Activated CD4-positive, CD25-positive, alpha-beta regulatory T cell treated with anti-CD3 and anti-CD28 coated beads, Interleukin-2, amount 50 U/mL, for 72 hours (primary cell): ENCODE measurements at places on chromosomes 12 and 14.

GRCh38 chr12:84512751-84513150 lies 399.8 kb downstream of the SLC6A15 start:
- DNase-seq: no peak

DNA sequence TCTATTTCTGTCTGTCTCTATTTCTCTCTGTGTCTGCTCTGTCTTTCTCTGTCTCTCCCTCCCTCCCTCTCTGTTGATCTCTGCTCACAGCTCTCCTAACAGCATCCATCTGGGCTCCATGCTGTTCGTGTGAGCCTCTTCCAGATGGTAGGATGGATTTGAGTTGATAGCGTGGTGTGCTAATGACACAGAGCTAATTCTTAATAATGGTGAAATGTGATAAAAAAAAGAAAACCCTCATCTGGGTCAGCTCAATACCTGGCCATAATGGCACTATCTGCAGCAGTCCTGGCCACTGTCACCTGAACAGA lies 96.4 kb downstream of the AACS start:
- DNase-seq: no peak

- no peak for DNase-seq
Observed at GRCh38 chr14:91310606-91311283, 66.2 kb upstream of the GPR68 start.

- DNase-seq: no peak
Observed at GRCh38 chr12:49131894-49132461, 783 bp upstream of the TUBA1B start.

DNA sequence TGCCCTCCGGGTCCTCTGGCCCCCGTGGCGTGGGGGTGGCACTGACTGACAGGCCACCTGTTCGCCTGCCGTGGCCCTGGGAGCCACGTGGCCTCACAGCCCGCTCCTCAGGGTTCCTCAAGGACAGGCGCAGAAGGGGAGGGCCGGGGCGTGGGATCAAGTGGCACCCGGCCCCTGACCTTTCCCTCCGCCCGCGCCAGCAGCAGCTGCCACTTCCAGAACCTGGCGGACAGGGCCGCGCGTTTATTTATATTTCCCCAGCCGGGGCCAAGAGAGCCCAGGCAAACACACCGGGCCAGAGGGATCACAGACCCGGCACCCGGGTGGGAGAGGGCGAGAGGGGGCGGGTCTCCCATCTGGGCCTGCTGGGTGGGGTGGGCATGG lies 92.6 kb downstream of the RFLNA start:
- no peak for DNase-seq

- DNase-seq: no peak
Observed at GRCh38 chr14:105268736-105269354, 20.5 kb downstream of the BTBD6 start.

DNA sequence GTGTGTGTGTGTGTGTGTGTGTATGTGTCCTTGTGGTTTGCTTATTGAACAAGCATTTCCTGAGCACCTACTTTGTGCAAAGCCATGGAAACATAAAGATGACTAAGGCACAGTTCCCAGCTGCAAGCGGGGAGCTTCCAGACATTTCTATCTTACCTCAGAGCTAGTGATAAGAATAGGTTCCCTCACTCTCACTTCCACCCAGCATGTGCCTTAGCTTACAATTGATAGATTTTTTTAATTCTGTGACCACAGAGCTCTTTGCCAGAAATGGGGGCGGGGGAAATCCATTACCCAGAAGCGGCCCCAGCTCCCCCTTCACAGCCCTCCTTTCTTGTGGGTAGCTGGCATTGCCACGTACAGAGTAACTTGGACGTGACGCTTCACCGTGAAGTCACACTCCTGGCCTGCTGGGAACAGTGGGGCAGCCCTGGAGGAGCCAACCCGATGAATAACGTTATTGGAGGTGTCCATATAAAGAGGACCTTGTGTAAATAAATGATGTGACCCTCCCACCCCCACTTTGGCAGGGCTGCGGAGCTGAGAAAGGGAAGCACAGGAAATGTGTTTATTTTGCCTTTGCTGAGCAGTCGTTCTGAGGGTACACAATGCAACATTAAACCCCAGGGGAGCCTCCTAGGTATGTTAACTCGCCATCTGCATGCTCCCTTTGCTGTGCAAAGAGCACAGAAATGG lies 238.9 kb downstream of the CHST11 start:
- DNase-seq: peak; percentile 68

DNA sequence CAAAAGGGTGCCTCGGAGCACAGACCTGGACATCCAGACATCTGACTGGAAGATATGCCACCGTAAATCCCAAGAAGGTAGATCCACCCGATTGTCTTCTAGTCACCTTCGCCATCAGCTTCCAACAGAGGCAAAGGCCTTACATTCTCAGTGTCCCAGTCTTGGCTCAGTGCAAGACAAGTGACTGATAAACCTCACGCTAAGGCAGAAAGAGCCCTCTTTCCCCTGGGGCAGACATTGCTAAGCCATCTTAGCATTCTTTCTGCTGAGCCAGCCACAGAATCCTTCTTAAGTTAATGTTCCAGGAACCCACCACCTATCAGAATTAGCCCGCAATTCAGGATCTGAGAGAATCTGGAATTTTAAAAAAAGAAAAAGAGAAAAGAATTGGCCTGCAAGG lies 4.3 kb upstream of the PLEKHG6 start:
- no peak for DNase-seq

GRCh38 chr14:95264271-95264973 lies 55.3 kb downstream of the CLMN start:
- no peak for DNase-seq

DNA sequence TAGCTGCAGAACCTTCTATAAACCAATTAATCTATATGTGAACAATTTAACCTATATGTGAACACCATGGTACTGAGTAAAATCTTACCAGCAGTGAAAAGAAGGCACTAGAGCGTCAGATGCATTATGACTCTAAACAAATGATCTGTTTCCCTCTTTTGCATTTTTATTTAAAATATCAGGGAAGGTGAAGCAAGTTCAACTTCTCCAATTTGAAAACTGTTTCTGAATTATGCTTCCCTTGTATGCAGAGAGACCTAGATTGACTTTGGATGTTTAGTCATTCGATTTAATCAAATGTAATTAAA lies 80.9 kb downstream of the DAD1 start:
- DNase-seq: no peak

- no peak for DNase-seq
Observed at GRCh38 chr12:27003421-27004381, 10.5 kb downstream of the TM7SF3 start.

DNA sequence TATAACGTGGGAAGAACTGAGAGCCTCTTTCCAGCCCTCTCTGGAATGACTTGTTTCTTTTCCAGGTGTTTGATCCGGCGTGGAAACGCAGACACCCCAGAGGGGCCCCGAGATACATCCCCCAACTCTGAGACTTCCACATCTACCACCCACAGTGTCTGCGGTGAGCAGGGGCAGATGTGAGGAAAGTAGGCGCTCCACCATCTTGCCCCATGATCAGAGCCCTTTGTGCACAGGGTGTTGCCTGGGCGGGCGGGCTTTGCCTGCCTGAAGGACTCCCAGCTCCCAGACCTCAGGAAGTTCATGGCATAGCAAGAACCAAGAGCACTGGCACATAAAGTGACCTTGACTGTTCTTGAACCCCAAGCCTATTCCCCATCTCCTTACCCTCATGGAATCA lies 2.8 kb downstream of the CARMIL3 start:
- no peak for DNase-seq

DNA sequence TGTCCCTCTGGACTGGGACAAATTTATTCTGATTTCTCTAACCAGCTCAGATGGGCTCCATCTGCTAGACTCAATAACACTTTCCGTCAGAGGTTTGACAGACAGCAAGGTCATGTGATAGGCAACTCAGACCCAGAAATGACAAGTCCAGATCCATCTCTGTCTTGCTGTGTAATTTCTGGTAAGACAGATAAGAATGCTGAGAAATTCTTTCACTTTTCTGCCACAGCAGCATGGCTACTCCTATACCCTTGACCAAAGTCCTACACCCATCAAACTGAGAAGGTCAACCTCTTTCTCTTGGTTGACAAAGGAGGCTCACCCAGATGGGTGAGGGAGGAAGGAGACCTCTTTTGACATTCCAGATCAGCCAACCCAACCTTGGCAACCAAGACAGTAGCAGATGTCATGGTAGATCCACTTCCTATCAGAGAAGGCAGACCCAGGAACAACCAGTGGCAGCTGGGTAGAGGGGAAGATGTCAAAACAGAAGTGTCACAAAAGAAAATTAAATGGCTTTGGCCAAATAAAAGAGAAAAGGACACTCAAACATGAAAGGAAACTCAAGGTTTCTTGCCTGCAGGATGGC lies 36.9 kb upstream of the PRKAB1 start:
- DNase-seq: no peak

- no peak for DNase-seq
Observed at GRCh38 chr14:103136388-103137271, 13.4 kb downstream of the TNFAIP2 start.

DNA sequence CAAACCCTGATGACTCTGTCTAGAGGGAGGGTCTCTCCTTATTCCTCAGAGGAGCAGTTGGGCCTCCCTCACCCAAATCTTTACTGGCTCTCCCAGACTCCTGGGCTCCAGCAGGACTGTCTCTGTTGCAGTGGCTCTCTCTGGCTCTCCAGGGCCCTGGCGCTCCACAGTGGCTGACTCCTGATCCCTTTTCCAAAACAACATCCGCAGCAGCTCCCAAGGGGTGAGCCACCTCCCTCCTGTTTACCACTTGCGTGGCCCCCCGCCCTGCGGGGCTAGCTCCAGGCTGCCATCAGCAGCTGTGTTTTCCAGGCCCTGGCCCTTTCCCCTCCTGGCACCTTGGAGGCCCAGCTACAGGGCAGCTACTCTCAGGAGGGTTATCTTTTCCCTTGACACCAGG lies 123.5 kb downstream of the CALM1 start:
- no peak for DNase-seq

DNA sequence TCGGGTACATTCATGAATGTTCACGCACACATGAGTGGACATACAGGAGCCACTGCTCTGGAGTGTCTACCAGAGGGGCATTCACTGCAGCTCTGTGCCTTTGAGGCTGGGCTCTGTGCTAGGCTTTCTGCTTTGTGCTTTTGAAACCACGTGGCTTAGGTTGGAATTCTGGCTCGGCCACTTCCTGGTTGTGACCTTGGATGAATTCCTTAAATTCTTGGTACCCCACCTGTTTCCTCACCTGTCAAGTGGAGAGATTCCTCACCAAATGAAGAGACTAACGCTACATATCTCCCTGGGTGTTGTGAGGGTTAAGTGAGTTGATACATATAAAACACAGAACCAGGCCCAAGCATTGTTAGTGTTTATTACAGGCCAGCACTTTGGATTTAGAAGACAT lies 842.8 kb downstream of the VRK1 start:
- DNase-seq: no peak

DNA sequence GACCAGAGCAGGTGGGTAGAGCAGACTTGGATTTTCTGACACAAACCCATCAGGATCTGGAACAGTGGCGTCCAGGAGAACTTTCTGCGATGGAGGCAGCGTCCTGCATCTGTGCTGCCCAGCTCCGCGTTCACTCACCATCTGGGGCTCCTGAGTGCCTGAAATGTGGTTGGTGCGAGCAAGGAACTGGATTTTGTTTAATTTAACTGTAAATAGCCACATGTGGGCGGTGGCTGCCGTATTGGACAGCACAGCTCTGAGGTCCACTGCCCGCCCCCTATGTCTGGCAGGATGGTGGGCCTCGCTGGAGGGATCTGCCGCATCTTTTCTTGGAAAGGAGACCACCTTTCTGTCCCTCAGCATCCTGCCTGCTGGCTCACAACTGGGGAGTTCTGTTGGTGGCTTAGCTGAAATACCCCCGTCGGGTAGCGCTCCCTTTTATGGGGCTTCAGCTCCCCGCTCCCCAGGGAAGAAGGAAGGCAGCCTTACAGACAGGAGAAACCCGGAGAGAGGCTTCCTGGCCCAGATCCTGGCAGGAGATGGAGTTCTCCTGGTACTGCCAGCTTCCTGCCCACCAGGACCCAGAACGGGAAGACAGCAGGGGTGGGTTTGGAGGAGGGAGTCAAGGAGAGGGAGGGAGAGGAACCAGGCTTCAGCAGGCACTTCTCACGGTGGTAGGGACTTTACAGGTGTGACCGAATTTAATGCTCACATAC lies 184.9 kb upstream of the PRMT8 start:
- no peak for DNase-seq

DNA sequence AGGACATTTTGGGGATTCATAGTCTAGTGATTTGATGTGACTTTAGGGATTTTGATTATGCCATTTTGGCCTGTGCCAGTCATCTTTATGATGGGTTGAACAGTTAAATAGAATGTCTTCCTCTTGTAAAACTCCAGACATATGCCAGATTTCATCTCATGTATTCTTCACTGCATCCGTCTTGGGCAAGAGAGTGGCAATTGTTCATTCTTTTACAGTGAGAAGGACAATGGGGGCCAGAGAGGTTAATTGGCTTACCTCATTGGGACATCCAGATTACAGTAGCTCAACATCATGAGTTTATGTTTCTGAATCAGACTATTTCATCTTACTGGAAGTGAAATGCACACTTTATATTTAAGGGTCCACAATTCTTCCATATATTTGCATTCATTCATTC lies 108.2 kb upstream of the SLC38A2 start:
- DNase-seq: no peak

DNA sequence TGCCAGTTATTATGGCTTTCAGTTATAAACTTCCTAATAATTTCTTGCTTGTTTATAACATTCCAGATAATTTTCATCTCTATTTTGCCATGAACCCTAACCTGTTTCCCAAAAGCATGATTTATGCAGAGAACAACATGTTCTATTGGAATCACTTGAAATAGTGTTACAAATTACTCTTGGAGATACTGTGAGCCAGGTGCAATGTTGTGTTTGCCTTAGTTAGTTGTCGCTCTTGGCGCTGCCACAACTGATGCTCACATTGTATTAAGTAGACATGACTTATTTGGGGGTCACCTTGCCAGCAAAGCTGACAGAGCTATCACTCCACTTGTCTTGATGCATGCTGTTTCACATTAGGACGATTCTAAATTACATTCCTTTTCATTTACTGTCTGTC lies 49.4 kb downstream of the TSPAN8 start:
- DNase-seq: no peak

- DNase-seq: no peak
Observed at GRCh38 chr12:24751181-24751580, 197.7 kb downstream of the BCAT1 start.

DNA sequence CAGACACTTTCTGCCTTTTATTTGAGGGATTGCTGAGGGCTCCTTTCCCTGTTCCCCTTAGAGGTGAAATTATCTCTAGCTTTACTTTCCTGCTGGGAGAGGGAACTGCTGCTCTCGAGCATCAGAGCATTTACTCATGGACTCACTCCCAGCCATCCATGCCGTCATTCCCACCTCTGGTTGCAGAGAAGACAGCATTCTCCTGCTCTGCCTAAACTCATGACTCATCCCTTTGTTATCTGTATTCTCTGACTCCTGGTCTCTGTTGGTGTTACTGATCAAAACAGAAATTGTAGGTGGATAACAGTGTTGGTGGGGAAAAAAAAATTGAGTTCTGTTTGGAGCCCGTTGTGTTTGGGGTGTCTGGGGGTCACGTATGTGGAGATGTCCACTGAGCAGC lies 159.3 kb downstream of the TTC8 start:
- DNase-seq: no peak

DNA sequence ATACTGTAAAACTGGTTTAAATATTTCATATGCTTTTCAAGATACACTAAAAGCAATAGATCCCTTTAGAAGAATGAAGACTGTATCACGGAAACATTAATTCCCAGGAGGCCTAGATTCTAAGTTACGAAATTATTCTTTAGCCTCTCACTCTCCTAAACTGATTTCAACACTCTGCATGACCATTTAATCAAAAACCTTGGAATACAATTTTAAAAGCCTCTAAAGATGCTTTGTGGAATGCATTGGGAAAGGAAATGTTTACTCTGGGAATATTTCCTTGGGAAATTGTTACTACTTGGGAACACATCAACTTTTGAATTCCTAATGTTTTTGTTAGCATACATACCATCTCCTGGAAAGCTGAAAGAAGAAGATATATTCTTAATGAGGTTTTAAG lies 255.7 kb upstream of the FAR2 start:
- no peak for DNase-seq
